ENCODE measurements at places on chromosomes 6 and 20. TPM values are rescaled to one million over a fixed set of nuclear protein-coding genes. Genes with fewer than 3 reads are reported as not detected.

MSH5 gene
- 2.3 TPM for total RNA-seq

SRSF12 gene
- total RNA-seq = 0.09 TPM

NDRG3 gene
- total RNA-seq = 28.9 TPM

TTLL9 gene
- not detected for total RNA-seq

SRMS gene
- total RNA-seq = not detected

SYNDIG1 gene
- 25.8 TPM for total RNA-seq

ZBTB46 gene
- total RNA-seq = 14.5 TPM

HLA-DPA1 gene
- total RNA-seq = 66.1 TPM

MLN gene
- total RNA-seq = not detected

RPRD1B gene
- total RNA-seq = 55.9 TPM

KHDRBS2 gene
- total RNA-seq = not detected

GSTA2 gene
- not detected for total RNA-seq

CTCFL gene
- total RNA-seq = not detected

PRKN gene
- total RNA-seq = 26.4 TPM

ADTRP gene
- not detected for total RNA-seq

HCK gene
- total RNA-seq = 3.0 TPM

CDKN1A gene
- 57.7 TPM for total RNA-seq

GPLD1 gene
- 1.1 TPM for total RNA-seq

OTOR gene
- not detected for total RNA-seq

TRIM10 gene
- not detected for total RNA-seq

GTF3C6 gene
- total RNA-seq = 123 TPM

CDH22 gene
- total RNA-seq = 0.87 TPM

ZSCAN23 gene
- 1.7 TPM for total RNA-seq

ULBP2 gene
- total RNA-seq = 0.79 TPM

SLC35D3 gene
- total RNA-seq = not detected

MUC21 gene
- not detected for total RNA-seq

ARMH2 gene
- not detected for total RNA-seq

SLC17A3 gene
- not detected for total RNA-seq

SNRPB gene
- 43.5 TPM for total RNA-seq

BTN1A1 gene
- total RNA-seq = not detected

CFAP61 gene
- total RNA-seq = 71.8 TPM

SLC22A3 gene
- 0.85 TPM for total RNA-seq

SEL1L2 gene
- total RNA-seq = 1.2 TPM

GFRAL gene
- not detected for total RNA-seq

GMNN gene
- total RNA-seq = 4.8 TPM

ZC2HC1B gene
- not detected for total RNA-seq

CTAGE9 gene
- not detected for total RNA-seq

TBC1D32 gene
- 2.0 TPM for total RNA-seq

FERMT1 gene
- 2.2 TPM for total RNA-seq

PSMB1 gene
- 173 TPM for total RNA-seq

AVP gene
- not detected for total RNA-seq

STXBP5 gene
- total RNA-seq = 14.7 TPM

PRRT1 gene
- 0.49 TPM for total RNA-seq

ATP6V1G2 gene
- 0.97 TPM for total RNA-seq

C6orf163 gene
- total RNA-seq = 2.1 TPM

SLC17A1 gene
- not detected for total RNA-seq

MRPS18A gene
- total RNA-seq = 43.5 TPM

OPRM1 gene
- total RNA-seq = not detected

TBXT gene
- not detected for total RNA-seq

RUNX2 gene
- total RNA-seq = 0.20 TPM

CD109 gene
- total RNA-seq = 12.2 TPM

GINM1 gene
- 58.5 TPM for total RNA-seq

BPIFB4 gene
- not detected for total RNA-seq

NOTCH4 gene
- total RNA-seq = 23.0 TPM

SIRPB2 gene
- 0.23 TPM for total RNA-seq

NRN1 gene
- total RNA-seq = 14.3 TPM
